ENCODE measurements at places on chromosomes 2 and 18.

DNA sequence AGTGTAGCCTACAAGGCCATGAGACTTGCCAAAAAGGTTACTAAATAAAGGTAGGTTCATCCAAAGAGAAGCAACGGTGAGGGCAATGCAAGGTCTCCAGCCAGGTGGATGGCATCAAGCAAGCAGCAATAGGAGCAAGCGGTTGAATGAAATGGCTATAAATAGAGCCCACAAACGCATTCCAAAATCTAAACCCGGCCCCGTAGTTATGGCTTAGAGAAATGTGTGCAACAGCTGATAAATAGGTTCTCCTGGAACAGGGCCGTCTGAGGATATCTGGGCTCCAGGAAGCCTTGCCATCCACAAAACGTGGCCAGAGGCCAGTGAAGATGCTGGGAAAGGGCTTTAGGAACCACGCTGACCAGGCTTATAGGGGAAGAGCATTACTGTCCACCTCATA, 146.1 kb upstream of the PID1 start:
- no peak for DNase-seq

DNA sequence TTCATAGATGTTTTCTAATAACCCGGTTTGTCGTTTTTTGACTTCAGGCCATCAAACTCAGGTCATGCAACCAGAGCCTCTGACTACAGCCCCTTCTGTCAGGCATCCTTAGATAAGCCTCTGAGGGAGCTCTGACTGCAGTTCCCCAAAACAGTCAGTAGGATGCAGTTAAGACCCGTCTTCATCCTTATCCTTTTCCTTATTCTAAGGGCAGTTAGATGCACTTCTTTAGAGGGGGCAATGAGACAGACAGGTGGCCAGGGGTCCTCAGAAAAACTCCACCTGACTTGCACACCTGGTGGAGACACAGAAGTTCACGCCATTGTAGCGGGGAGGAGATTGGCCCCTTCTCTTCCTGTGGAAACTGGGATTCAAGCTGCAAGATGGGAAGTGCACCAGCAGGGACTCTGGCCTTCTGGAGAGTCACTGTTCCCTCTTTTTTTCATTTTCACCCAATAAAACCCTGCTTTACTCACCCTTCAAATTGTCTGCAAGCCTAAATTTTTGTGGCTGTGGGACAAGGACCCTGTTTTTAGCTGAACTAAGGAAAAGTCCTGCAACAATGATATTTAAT, 104.8 kb upstream of the TFPI start:
- DNase-seq, result no peak

DNA sequence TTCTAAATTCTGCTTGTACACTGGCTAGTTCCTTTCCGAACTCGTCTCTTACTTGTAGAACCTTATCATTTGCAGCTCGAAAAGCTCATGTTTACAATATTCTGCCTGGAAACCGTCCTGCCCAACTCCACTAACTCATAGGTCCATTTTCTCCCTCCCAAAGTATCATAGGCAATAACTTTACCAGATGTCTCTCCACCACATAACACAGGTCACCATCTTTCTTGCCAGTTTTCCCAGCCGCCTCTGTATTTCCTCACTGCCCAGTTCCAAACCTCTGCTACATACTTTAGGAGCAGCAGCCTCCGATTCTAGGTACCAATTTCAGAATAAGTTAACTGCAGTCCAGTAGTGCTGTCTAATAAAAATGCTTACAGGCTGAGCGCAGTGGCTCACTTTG, 259.5 kb downstream of the GLI2 start:
- DNase-seq, result no peak

DNA sequence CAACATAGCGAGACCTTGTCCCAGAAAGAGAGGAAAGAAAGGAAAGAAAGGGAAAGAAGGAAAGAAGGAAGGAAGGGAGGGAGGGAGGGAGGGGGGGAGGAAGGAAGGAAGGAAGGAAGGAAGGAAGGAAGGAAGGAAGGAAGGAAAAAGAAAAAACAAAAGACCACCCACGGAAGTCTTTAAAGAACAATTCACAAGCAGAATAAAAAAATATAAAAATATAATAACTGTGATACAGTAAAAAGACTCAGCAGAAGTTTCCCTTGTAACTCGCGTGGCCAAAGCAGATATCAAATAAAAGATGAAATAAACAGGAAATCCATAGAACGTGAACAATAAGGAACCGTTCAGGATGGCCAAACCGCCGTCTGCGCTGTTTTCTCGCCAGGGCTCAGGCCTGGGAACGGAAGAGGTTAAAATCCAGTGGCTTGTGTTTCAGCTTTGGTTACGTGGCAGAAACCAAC, 1.2 kb upstream of the SLC1A4 start:
- no peak for DNase-seq

DNA sequence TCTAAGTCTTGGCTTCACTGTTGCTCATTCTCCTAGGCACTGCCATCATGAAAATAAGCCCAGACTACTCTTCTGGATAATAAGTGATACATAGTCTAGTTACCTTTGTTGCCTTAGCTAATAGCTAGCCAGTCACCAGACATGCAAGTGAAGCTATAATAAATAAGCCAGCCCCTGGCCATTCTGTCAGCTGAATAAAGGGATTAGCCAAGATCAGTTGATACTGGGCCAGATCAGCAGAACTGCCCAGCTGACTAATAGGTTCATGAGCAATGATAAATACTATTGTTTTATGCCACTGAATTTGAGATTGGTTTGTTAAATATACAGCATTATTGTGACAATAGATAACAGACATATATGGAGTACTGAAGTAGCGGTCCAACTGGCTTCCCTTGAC, 8.0 kb upstream of the C2orf69 start:
- DNase-seq, result no peak

Measured in GOT3 (cell line).